ENCODE measurements at places on chromosomes 4 and X.

GRCh38 chr4:12861422-12861821 is 622.7 kb downstream of the RAB28 start:
- no peak for DNase-seq

DNA sequence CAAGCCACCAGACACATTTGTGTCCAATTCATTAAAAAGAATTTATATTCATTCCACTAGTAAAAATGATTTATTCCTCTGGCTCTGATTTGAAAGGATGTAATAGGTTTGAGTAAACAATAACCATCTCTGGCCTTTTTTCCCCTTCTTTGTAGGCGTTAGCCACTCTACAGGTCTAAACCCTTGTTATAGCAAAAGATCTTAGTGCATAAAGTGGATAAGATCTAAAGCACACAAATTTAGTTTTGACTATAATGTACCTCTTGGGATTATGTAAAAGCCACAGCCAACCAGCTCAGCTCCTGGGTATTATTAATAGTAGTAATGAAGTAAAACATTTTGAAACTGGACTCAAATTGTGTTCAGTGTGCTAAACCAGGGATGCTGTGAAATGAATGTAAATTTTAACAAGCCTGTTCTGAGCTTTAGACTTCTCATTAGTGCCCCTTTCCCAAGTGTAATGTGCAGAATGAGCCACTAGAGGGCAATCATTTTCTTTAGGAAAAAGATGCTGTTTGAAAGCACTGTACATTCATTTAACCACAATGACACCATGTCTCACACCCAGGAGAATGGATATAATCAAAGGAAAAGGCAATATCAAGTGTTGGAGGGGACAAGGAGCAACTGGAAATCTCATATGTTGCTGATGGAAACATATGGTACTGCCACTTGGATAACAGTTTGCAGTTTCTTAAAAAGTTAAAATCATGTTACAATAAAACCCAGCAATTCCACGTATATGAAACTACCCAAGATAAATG is 69.7 kb downstream of the KLHL8 start:
- DNase-seq = peak; percentile 23

GRCh38 chrX:47191331-47191730 is 2.3 kb upstream of the UBA1 start:
- DNase-seq = peak; percentile 55

- DNase-seq = no peak
These were observed 490.3 kb upstream of the EPHA5 start for GRCh38 chr4:66160606-66161005.

DNA sequence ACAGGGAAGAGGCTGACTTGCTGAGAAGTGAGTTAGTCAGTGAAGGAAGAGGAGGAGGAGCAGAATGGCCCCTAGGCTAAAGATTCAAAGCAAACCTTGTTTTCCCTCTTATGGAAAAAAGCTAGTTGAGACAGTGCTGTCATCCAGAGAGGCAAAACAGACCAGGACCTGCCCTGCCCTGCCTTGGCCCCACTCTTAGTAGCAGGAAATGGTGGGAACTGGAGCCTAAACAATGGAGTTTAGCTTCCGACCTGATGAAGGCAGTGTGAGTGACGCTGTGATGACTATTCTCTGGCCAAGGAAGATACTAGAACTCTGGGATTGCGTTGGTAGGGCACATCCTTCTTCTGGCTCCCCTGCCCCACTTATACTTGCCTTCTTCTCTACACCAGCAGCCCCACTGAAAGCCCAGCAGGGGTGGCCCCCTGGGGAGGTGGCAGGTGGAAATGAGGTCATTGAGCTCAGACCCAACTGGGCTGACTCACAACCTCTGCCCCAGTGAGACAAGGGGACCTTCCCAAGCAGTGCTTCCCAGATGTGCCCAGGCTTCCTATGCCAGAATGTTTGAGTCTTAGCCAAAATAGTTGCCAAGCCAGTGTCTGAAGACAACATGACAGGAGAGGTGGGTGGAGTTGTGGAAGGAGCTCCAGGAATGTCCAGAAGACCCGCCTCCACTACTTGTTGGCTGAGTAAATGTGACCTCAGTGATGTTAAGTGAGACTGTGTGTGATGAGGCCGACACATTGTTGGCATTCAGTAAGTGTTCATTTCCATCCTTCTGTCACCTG is 38.8 kb downstream of the MSN start:
- DNase-seq = peak; percentile 51

- no peak for DNase-seq
These were observed 15.9 kb downstream of the SPACA5 start for GRCh38 chrX:48022738-48023137.

DNA sequence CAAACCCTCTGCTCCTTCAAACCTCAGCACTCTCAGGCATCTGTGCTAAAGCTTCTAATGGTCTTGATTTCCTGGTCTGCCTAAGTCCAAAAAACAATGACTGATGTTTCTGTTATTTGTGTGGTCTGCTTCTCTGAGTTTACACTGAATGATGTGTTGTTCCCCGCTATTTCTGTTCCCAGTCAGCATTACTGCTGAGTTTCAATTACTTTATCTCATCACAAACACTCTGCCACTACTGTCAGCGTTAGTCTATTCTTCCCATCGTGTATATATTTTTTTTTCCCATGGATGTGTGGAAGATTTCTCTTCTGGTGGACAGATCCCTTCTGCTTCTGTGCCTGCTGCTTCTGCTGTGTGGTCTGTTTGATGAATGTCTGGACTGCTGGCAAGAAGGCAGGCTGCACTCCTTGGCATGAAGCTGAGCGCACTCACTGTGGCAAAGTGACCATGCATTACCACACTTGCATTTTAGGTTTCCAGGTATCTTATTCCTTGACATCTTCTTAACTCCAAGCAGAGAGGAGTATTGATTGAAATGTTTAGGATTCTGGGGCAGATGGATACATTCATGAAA is 106.9 kb upstream of the PAQR3 start:
- no peak for DNase-seq

All from activated CD8-positive, alpha-beta memory T cell treated with anti-CD3 and anti-CD28 coated beads, Interleukin-2, amount 50 U/mL, for 4 hours (primary cell).